ENCODE measurements at places on chromosomes 5 and 9.

DNA sequence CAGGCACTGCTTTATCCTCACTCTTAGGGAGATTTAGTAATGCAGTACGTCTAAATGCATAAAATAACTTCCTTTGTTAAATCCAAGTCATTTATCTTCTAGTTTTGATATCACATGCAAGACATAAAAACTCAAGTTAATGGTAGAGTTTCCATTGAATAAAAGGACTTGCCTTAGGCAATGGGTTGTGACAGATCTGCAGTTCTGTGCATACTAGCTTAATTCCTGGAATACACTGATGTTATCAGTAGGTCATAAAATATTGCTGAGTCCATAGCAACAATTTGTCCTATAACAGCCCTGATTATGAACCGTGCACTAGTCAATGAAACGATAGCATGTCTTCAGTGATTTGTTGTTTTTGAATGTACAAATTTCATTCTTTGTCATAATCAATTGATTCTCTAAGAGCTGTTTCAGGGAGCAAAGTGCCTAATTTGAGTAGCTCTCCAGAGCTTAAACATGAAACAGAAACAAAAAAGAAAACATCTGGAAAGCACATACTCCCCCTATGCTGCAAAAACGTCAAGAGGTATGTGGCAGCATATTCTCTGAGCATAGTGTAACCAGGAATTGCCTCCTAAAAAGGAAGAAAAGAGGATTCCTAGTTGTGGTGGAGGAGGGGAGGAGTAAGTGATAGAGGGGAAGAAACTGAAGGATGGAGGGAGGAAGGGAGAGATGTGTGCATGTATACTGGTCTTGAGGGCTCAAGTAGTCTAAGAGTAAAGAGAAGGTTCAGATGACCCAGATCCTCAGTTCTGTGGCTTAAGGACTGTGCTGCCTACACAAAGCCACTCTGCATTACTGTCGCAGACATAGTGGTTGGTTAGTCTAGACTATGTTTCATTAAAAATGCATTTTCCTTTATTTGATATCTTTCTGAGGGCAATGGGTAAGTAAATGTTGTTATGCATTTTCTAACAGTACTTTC is 589.2 kb downstream of the PRR16 start:
- no peak for DNase-seq

GRCh38 chr9:89179540-89179894 is 899 bp upstream of the SHC3 start:
- no peak for DNase-seq

GRCh38 chr5:157475432-157475831 is 15.4 kb downstream of the NIPAL4 start:
- DNase-seq, result no peak

GRCh38 chr5:87354496-87354895 is 58.2 kb downstream of the CCNH start:
- DNase-seq, result no peak

- no peak for DNase-seq
Observed at GRCh38 chr5:35458824-35459207, 158.8 kb upstream of the SPEF2 start.

DNA sequence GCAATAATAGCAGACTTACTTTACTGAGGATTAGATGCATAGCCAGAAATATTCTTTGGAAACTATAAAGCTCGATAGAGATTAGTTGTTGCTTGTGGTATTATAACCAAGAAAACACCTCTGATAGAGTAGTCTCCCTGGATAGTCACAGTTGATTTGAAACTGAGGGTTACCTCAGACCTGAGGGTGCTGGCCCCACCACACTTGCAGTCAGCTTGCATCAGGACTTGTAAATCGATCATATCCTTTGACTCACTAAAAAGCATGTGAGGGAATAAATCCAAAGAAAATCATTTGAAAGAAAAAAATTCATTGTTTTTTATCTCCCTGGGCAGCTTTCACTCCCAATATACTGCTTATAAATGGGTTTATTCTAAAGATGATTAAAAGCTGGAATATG is 39.4 kb downstream of the GALNT12 start:
- DNase-seq, result no peak

DNA sequence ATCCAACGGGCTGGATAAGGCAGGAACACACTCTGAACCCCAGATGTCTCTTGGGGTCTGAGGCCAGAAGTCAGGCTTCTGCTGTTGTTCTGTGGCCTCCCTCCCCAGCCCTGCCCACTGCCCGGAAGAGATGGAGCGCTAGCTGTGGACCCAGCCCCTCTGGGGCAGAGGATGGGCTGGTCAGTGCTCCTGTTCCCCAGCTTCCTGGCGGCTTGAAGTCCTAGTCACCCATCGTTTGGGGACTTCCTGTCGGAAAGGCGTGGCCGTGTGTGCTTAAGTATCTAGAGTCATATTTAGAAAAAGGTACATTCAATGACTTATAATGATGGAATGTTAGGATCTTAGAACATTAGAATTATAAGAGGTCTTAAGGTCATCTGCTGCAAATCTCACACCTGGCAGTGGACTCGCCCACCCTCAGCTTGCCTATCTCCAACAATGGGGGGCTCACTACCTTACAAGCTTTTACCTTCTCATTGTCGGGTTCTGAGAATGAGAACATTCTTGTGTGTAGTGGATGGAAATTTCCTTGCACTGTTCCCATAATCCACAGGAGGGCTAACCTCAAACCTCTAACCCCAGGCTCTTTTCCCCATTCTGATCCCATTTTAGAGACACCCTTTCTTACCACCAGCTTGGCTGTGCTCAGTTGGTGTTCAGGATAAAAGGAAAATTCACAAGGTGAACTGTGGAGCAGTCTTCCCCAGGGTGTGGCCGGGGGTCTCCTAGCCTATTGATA is 13.4 kb upstream of the AIF1L start:
- no peak for DNase-seq

DNA sequence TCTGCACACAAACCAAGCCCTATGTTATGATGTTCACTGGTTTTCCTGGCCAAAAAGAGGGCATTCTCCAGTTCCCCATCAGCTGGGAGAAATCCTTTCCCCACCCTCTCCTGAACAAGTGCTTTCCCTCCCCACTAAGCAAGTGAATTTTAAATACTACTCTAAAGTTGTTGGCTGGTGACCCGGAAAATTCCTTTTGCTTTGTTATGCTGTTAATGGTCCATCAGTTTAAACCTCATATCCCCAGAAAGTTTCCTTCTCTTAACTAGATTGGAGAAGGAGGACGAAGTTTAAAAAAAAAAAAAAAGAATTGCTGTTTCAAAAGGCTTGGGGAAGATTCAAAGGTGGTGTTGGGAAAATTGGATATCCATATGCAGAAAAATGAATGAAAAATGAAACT is 21.9 kb upstream of the SPRY4 start:
- DNase-seq, result no peak

GRCh38 chr9:84542554-84542953 is 127.0 kb upstream of the NTRK2 start:
- no peak for DNase-seq
